ENCODE measurements at places on chromosomes 5 and 9.

DNA sequence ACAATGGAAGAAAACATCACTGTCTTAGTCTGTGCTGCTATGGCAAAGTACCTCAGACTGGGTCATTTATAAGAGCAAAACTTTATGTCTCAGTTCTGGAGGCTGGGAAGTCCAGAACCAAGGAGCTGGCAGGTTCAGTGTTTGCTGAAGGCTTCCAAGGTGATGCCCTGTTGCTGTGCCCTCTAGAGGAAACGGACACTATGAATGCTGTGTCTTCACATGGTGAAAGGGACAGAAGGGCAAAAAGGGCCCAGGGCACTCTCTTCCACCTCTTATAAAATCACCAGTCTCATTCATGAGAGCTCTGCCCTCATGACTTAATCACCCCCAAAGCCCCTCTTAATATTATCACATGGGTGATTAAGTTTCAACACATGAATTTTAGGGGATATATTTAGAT, 143.5 kb downstream of the FANCC start:
- no peak for DNase-seq

DNA sequence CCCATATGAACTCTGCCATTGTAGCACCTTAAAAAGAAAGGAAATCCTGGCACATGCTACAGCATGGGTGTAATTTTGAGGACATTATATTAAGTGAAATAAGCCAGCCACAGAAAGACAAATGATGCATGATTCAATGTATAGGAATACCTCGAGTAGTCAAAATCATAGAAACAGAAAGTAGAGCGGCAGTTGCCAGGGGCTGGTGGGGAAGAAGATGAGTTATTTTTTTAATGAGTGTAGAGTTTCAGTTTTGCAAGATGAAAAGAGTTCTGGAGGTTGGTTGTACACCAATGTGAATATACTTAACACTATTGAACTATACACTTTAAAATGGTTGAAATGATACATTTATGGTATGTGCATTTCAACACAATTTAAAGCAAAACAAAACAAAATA, 133.0 kb downstream of the ZDHHC21 start:
- no peak for DNase-seq

DNA sequence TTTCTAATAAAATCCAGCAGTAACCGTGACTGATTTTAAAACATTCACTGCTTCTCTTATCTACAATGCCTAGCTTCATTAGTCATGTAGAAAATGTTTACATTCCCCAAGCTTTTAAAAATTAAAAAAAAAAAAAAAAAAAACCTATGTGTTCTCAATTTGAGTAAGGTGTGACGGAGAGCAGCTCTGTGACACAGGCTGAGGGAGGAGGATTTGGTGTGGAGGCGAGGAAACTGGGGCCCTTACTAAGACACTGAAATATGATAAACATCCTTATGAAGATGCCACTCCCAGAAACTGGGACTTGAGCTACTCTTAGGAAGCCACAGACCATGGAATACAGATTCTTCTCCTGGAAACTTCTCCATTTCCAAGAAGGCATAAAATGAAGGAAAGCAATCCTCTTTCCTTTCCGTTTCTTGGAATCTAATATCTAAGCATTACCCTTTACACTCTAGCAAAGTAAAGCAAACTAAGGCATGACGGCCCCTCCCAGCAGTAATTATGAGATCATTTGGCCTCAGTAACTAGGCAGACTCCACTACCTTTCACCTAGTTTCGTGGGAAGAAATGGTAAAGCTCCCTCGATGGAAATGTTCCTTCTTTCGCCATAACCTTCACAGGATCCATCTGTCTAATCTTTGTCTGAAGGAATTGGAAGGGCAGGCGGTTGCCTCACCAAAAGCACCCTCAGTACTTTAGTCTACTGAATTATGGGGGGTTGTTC, 23.5 kb downstream of the GRAMD2B start:
- DNase-seq = peak; percentile 75

GRCh38 chr9:130833031-130833990, 1.7 kb upstream of the ABL1 start:
- peak; percentile 52 for DNase-seq

GRCh38 chr9:123347289-123348060, 8.5 kb upstream of the CRB2 start:
- DNase-seq = no peak

- peak; percentile 87 for DNase-seq
Observed at GRCh38 chr5:38467353-38468040, 88.9 kb downstream of the LIFR start.

DNA sequence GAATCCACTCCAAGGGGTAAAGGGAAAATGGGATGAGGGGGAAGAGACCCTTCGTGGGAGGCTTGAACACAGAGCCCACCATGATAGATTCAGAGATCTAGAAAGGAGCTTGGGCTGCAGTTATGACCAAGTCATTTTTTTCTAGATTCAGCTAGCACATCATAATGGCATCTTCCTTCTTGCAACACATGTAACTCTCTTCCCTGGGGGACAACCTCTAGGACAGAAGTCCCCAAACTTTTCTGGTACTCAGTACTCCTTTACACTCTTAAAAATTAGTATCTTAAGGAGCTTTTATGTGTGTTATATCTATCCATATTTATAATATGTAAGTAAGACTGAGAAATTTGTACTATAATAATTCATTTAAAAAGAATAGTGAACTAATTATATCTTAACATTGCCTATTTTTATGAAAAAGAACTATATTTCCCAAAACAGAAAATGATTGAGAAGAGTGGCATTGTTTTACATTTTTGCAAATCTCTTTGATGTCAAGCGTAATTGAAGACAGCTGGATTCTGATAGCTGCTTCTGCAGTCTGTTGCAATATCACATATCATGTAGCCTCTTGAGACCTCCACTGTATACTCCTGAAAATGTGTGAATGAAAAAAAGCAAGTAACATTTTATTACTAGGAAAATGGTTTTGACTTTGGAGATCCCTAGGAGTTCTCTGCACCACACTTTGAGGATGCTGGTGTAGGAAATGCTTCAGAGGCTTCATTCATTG, 875 bp downstream of the ACO1 start:
- DNase-seq = peak; percentile 34

DNA sequence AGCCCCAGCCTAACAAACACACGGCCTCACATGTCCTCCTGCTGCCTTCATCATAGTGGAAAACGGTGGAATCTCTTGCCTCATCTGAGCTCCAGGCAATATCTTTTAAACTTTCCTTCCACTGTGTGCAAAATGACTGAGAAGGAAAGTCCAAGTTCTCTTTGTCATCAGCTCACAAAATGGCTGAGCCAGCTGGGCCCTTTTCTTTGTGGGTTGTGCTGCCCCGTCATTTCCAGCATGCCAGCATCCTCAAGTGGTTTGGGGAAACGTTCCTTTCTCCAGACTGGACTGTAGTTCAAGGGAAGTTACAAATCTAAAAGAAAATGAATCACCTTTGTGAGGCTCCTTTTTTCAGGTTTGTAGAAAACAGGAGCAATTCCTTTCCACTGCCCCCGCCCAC, 171.1 kb upstream of the FSTL4 start:
- no peak for DNase-seq

DNA sequence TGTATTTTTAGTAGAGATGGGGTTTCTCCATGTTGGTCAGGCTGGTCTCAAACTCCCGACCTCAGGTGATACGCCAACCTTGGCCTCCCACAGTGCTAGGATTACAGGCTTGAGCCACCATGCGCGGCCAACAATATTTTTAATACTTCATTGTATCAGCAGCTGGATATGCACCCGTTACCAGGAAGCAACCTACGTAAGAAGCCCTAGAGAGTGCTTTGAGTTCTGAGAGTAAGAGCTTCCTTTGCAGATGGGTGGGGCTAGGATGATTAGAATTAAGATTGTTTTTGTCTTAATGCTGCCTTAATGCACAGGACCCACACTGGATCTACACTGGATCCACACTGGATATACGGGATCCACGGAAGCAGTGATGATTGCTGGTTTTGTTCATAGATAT, 123.9 kb upstream of the ABCA1 start:
- DNase-seq = no peak

All from choroid plexus epithelial cell (primary cell).